ENCODE measurements at places on chromosomes 12 and 14.

- peak; percentile 1 for DNase-seq
Observed at GRCh38 chr12:68919581-68920239, 13.3 kb downstream of the CPM start.

DNA sequence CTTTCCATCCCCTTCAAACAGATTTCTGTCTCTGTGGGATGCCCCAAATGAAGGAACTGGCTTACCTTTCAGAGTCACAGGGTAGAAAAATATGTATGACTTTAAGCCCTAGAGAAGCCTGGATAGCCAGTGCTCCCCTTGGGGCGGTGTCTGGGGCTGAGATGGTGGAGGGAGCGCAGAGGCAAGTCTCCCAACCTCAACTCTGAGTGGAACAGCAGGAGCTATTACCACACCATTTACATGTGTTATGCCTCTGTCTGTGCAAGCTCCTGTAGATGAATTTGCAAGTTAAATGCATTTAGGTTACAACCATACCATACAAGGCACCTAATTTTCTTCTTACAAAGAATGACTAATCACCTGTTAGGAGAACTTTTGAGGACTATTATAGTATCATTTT, 50.4 kb upstream of the CLMN start:
- no peak for DNase-seq

- DNase-seq: no peak
Observed at GRCh38 chr14:105411985-105412770, 7.4 kb upstream of the MTA1 start.

DNA sequence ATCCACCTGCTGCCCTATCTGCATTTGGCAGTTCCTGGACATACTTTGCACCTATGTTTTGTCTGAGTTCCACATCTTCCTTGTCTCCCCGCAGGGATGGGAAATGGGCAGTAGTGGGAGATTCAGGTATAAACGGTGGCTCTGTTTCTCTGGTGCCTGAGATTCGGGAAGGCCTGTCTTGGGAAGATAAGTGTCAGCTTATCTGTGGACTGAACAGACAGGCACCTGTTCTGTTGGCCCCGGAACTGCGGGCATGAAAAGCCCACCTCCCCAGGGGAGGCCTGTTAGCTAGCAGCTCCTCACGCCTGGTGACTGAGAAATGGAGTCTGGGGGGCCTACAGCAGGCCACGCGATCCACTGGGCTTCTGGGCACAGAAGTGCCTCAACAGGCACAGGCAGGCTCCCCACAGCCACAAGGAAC, 5.8 kb downstream of the PHB2 start:
- no peak for DNase-seq

All from T-helper 2 cell (primary cell).